ENCODE measurements at places on chromosomes 4 and X.
A peak's percentile ranks its signal among the peaks of the same experiment; 100 is the strongest.

DNA sequence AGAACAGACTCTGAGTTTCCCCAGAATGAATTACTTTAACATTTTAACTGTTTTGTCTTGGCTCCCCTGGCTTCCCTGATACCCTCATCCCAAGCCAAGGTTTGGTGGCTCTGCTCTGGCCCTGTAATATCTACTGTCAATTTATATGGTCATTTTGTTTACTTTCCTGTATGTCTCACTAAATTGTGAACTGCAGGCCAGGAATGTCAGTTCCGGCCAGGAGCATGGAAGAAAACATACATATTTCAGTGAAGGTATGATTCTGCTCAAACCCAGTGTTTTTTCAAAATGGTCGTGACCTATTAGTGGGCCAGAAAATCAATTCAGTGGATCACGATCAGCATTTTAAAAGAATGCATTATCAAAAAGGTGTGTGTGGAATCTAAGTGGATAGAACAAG, 1.2 kb downstream of the RPGR start:
- DNase-seq: no peak

GRCh38 chrX:11531226-11531625, 134.5 kb downstream of the ARHGAP6 start:
- peak; percentile 5 for DNase-seq

GRCh38 chr4:27836523-27836922, 975.9 kb downstream of the STIM2 start:
- DNase-seq: peak; percentile 36

DNA sequence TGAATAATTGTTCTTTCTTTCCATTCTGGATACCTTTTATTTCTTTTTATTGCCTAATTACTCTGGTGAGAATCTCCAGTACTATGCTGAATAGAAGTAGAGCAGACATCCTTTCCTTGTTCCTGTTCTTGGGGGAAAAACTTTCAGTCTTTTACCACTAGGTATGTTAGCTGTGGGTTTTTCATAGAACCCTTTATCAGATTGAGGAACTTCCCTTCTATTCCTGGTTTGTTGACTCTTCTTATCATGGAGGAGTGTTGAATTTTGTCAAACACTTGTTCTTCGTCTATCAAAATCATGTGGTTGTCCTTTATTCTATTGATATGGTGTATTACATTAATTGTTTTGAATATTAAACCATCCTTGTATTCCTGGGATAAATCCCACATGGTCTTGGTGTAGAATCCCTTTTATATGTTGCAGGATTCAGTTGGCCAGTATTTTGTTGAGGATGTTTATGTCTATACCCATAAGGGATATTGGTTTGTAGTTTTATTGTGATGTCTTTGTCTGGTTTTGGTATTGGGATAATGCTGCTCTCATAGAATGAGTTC, 23.6 kb downstream of the SH3BP2 start:
- DNase-seq: no peak

DNA sequence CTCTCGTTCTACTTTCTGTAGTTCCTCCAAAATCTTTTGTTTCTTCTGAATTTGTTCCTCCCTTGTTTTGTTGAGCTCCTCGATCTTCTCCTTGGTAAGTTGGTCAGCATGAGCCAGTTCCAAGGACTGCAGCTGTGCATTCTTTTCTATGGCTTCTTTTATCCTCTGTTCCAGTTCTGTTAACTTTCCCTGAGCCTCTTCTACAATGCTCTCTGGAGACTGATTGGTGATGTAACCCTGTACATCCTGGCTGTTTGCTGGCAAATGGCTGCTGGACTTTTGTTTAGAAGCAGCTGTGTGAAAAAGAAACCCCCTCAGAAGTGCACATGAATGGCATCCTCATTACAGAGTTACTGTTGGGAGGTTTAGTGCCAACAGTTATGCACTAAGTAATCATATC, 70.5 kb upstream of the COX18 start:
- no peak for DNase-seq

- peak; percentile 29 for DNase-seq
Measured at GRCh38 chr4:170336238-170336775, 246.6 kb upstream of the AADAT start.

- DNase-seq: no peak
Measured at GRCh38 chrX:148874636-148875246, 374.3 kb downstream of the AFF2 start.

- peak; percentile 82 for DNase-seq
Measured at GRCh38 chr4:687971-688853, 739 bp downstream of the SLC49A3 start.

DNA sequence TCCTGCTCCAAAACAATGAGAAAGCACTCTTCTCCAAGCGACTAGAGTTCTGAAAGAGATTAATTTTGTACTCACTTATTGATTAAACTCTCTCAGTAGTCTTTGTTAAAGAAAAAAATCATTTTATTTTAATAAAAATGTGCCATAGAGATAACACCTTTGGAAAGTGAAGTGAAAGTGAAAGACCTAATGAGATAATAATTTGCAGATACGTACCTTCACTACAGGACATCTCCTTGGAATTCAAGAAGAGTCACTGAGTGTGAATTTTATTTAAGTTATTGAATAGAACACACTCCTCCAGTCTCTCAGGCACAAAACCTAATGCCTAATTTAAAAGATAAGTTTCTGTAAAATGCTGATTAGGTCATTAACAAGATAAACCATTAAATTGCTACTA, 1070.6 kb upstream of the GRID2 start:
- no peak for DNase-seq

DNA sequence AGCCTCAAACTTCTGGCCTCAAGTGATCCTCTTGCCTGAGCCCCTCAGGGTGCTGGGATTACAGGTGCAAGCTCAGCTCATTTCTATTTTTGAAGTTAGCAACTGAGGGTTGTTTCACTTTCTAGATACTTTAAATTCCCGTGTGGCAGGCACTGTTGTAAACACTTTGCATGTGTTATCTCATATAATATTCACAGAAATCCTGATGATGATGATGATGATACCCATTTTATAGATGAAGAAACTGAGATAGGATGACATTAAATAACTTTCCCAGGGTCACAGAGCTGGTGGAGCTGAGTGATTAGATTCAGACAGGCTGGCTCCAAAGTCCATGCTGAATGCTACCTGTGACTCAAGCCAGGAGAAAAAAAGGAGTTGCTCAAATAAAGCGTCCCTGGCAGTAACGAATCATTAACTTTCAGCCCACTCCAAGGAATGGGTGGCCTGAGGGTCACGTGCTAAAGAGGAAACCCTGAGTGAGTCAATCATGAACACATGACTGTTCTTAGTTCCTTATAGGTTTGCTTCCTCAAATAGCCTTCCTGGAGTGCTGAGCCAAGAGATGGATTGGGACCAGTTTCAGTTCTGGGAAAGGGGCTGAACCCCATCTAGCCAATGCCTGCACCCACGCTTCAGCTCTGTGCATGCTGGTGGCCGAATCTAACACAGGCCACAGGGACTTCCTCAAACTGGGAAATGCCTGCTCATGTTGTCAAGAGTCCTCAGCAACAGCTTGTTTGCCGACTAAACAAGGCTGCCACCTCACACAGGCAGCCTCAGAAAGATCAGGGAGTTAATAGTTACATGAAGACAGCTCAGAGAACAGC, 52.8 kb downstream of the RBM47 start:
- peak; percentile 100 for DNase-seq

- DNase-seq: peak; percentile 50
Measured at GRCh38 chrX:46317163-46317562, 228.1 kb downstream of the ZNF674 start.

- peak; percentile 38 for DNase-seq
Measured at GRCh38 chr4:76585272-76585671, 150.2 kb downstream of the SHROOM3 start.

- DNase-seq: no peak
Measured at GRCh38 chrX:30312858-30313257, 3.7 kb upstream of the NR0B1 start.

DNA sequence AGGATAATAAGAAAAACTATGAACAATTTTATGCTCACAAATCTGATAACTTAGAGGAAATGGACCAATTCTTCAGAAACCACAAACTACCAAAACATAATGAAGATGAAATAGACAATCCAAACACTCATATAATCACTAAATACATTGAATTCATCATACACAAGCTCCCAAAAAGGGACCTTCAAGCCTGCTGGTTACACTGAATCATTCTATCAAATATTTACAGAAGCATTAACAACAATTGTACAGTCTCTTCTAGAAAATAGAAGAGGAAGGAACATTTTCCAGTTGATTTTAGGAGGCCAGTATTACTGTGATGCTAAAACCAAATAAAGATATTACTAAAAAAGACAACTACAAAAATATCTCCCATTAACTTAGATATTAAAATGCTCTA, 88.3 kb downstream of the IL15 start:
- peak; percentile 64 for DNase-seq

DNA sequence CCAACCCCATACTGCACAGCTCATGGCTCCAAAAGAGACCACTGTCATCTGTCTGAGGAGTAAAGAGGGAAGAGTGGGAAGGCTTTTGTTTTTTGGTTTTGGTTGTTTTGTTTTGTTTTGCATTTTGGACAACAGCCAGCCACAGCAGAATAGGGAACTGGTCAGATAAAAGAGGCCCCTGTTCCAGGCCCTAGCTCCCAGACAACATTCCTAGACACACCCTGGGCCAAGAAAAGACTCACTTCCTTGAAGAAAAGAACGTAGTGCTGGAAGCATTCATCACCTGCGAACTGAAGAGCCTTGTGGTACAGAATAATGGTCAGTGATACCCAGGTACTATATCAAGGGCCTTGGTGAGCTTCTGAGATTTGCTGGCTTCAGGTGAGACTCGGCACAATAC, 619.4 kb upstream of the SPANXN1 start:
- no peak for DNase-seq

GRCh38 chr4:174749091-174749490, 80.0 kb downstream of the GLRA3 start:
- no peak for DNase-seq

- DNase-seq: no peak
Measured at GRCh38 chr4:113541933-113542332, 219.6 kb downstream of the CAMK2D start.

- no peak for DNase-seq
Measured at GRCh38 chr4:184697956-184698355, 35.9 kb downstream of the CENPU start.

DNA sequence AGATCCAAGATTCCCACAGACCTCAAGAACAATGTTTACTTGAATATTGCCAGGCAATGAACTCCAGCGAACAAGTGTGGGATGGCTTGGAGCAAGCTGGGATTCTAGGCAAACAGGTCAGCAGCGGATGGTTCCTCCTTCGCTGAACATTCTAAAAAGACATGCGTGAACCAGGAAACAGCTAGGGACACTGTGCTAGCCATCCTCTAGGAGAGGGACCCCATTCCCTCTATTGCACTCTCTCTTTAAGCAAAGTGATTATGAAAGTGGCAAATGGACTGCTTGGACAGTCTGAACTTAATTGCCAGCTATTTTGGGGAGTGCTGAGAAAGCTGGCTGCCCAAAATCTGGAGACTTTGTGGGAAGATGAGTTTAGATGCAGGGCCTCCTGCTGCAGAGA, 29.9 kb upstream of the TEC start:
- DNase-seq: no peak

DNA sequence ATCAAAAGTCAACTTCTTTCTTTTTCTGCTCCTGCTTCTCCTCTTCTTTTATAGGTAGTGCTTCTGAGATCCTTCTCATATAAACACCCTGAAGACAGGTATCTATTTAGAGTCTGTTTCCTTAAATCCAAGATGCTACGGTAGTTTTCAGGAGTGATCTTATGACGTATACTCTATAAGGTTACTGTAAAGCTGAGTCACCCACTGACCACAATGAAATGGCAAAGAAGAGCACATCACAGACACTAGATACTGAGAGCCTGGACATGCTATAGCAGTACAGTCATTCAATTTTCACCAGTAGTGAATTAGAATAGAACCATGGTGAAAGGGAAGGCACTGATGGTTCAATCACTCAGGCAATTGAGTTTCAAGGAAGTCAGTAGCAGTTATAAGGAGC, 412.5 kb downstream of the ADAM29 start:
- no peak for DNase-seq

- DNase-seq: no peak
Measured at GRCh38 chr4:183053681-183054080, 45.4 kb upstream of the WWC2 start.

GRCh38 chr4:168560184-168561180, 63.6 kb downstream of the PALLD start:
- peak; percentile 85 for DNase-seq

DNA sequence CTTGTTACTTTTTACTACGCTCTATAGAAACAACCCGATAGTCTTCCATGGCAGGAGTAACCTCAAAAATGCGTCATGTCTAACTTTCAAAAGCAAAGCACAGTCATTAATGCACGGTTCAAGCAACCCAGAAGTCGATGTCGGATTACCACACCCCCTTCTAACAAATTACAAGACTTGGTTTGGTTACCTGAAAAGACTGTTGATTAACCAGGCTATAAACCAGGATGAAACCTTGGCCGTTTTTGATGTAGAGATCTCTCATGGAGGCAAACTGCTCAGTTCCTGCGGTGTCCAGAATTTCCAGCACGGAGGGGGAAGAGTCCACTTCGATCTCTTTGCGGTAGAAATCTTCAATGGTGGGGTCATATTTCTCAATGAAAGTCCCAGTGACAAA, 2.4 kb downstream of the RAP2C start:
- no peak for DNase-seq

DNA sequence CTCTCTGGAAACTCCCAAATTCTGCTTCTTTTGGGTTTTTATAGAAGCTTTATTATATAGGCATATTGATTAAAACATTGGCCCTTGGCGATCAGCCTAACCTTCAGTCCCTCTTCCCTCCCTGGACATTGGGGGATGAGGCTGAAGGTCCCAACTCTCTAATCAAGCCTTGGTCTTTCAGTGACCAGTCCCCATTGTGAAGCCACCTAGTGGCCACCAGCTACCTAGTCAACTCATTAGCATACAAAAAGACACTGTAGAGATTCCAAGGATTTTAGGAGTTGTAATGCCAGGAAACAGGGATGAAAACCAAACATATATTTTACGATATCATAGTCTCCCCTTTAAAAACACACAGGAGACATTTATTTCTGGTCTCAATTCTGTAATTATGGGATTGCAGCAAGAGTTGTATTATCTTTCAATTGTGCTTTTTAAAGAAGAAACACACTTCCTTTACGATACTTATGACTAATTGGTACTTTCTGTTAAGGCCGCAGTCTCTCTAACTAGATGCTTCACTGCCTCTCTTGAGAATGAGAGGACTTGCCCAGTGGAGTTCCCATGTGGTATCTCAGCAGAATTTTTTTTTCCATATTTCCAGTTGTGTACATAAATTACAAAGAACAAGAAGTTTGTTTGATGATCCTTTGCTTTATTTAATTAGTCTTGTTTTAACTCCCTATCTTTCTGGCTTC, 58.2 kb downstream of the WDR17 start:
- peak; percentile 54 for DNase-seq

GRCh38 chr4:47790105-47790504, 47.8 kb downstream of the CORIN start:
- no peak for DNase-seq

DNA sequence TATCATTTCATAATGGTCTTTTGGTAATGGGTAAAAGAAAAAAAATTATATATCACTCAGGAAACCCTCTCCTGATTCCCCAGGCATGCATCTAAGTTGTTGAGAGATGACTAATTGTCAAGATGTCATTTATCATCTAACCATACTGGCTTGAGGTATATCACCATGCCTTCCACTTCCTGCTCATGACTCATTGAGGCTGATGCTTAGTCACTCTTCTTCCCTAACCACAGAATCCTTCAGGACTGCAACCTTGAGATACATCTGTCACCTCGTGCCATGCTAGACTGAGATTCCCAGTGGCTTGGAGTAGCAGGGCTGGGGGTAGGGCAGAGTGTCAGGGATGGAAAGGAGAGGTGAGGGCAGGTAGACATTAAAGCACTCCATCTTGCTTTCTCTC, 782.5 kb upstream of the INTU start:
- peak; percentile 92 for DNase-seq

- DNase-seq: peak; percentile 28
Measured at GRCh38 chr4:81032771-81033684, 2.5 kb downstream of the BMP3 start.

Measured in DMS53 (cell line).